CD4-positive, alpha-beta T cell treated with Interleukin-4 for 4 hours (primary cell): ENCODE measurements at places on chromosomes 13 and 19.

DNA sequence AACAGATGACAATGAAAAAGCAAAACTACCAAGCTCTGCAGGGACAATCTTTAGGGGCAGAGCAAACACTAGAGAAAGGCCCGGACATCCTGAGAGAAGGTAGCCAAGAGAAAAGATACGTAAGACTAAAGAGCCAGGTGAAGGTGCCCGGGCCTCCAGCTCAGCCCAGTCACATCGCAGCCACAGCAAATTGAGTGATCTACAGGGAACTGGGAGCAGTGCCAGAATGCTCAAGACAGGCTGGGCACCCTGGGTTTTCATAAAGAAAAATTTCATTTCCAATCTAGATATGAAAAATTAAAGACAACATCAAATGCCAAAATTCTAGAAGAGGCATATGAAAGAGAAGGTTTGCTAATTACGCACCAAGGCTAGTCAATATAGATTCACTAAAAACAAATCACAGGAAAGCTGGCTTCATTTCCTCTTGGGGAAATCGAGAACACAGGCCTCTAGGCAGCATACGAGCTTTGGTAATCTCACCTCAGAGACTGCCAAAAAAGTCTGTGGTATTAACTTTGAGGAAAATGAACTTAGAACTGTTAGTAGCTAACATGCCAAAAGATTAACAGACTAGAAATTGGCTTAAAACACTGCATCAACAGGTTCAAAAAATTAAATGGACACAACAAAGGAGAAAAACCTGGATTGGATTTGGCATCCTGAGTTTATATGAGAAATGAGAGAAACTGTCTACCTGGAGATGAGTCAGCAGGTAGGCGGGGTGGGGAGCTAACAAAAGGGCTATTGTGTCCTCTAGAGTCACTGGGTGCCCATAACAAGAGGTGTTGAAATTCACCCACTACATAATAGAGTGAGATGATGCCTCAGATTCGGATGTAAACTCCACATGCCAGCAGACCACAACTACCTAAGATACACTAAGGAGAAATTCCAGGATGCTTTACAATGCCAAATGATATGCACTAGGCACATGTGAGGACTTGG, 6.6 kb downstream of the ANKRD10 start:
- no peak for DNase-seq

DNA sequence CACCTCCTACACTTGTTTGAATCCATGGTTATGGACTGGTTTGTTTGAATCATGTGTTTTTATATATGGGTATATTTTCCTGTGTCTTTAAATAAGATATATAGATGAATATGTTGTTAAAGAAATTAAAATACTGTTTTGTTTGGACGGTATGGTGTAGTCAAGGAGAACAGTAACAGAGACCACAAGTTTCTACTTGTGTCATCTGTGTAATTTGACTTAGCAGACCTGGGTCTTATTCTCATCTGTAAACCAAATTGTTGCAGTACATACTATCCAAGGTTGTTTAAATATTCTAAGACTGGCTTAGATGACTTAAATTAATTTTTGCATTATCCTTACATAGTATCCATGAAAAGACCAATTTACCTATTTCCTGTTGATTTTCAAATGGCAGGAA, 361.1 kb upstream of the SLITRK1 start:
- DNase-seq, result no peak

DNA sequence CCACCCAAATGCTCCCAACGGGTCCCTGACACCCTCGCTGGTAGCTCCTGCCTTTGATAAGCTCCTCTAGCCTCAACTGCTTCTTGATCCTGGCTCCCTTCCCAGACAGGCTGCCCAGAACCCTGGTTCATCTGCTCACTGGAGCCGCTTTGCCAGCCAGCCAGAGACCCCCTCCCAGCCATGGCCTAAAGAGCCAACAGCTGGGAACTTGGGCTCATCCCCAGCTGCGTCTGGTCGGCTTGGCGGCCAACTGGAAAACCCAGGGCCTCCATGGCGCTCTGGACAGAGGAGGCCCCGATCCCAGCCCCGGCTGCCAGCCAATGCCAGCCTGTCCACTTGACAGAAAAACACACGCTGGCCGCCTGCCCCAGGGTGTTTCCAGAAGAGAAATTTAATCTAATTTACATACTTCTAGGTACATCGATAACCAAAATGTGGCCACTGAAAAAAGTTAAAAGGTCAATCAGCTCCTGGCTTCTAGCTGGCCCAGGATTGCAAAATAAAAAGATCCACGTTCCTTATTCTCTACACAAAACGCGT, 3.0 kb upstream of the AKAP8L start:
- DNase-seq, result no peak

DNA sequence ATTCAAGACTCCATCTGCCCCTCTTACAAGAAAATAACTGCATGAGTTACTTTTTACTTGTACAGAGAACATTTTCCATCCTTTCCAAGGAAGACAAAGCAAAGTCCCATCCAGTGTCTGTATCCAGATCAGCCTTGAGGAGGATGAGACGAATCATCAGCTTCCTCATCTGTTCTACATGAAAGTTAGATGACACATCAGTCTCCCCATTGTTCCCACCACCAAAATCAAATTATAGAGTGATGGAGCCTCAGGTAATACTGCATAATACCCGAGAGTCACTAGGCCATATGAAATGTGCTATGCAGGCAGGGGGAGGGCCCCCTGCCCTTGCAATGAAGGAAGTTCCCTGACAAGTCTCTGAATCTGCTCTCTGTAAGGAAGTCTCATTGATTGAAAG, 1244.6 kb upstream of the SLC10A2 start:
- no peak for DNase-seq

GRCh38 chr19:42197375-42197817, 20.1 kb downstream of the DEDD2 start:
- DNase-seq, result no peak

DNA sequence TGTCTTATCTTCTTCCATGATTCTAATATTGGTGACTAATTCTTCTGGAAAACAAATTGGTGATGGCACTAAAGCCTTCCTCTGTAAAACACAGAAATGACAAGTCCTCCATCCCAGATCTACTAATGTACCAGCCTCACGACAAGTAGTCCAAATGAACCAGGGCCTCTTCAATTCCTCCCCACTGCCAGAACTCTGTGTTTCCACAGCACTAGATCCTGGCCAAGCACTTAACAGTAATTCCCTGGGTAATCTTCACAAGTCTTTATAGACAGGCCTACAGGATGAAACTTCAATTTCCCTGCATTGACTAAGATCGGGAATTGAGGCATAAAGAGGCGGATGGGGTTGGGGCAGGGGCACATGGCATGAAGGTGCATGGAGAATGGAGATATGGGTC, 52.7 kb downstream of the SIAH3 start:
- DNase-seq, result no peak

DNA sequence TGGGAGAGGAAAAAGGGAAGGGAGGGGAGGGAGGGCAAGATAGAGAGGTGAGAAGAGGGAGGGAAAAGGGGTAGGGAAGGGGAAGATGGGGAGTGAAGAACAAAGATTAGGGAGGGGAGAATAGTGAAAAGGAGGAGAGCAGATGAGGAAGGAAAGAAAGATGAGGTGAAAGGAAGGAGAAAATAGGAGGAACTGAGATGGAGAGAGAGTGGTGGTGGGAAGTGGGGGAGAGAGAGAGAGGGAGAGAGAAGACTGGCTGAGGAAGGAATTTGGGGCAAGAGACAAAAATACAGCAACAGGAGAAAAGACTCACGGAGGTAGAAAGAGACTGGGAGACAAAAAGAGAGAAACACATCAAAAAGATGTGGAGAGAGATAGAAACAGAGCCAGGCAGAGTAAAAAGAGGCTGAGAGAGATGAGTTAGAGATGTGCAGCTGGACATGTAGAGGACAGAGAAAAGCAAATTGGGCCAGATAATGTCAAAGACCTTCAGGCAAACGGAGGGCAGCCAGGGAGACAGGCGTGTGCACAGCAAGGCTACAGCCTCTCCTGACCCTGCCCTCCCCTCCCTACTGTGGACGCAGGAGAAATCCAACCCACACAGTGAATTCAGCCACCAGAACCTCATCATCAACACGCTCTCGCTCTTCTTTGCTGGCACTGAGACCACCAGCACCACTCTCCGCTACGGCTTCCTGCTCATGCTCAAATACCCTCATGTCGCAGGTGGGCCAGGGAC, 49.4 kb upstream of the CYP2B6 start:
- DNase-seq, result no peak
